ENCODE measurements at places on chromosomes 2 and 18.

GRCh38 chr18:71442731-71443141 is 1101.4 kb downstream of the CBLN2 start:
- DNase-seq: no peak

DNA sequence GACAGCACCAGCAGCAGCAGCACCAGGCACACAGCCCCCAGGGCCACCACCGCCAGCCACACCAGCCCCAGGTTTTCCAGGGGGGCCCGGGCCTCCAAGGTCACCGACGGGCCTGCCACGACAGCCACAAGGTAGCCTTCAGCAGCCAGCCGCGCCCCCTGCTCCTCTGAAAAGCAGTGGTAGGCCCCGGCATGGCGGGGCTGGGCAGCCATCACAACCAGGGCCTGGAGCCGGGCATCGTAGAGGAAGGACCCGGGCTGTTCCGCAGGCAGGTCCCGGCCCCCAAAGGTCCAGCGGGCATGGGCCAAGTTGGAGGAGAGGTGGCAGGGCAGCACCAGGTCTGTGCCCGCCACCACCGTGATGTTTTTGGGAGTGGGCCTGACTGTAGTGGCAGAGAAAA is 3.3 kb upstream of the ANKRD39 start:
- DNase-seq: no peak

DNA sequence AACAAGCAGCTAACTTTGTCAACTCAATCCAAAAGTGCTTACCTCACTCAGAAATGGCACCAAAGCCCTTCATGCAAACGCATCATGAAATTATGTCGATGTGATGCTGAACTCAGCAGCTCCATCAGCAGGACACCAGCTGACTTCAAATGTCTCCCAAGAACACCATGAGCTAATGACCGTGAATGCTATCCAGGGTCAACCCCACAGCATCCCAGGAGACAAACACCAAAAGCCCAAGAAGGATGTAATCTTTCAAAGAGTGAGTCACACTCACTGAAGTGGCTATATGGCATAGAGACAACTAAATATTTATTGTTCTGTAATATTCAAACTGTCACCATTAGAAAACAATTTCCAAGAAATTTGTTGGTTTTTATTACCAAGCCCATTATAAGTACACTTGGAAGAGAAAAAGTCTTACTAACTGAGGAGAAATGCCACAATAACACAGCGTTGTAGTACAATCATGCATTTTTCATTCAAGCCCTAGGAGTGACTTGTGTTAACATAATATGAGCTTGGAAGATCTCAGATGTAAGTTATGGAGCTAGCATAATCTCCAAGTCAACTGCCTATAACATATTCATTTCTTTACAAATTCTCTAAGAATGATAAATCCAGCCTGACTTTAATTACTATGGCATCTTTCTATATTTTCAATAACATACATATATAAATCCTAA is 165.0 kb upstream of the CCDC68 start:
- DNase-seq: no peak

- peak; percentile 5 for DNase-seq
These were observed 26.5 kb upstream of the RFX8 start for GRCh38 chr2:101501443-101501842.

DNA sequence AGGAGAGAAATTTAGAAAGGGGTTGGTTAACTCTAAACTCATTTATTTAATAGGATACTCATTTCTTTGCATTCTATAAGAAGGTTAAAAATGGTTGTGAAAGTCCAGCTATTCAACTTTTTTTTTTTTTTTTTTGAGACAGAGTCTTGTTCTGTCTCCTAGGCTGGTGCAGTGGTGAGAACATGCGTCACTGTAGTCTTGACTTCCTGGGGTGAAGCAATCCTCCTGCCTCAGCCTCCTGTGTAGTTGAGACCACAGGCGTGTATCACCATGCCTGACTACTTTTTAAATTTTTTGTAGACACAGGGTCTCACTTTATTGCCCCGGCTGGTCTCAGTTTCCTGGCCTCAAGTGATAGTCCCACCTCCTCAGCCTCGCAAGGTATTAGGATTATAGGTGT is 11.9 kb downstream of the ELP2 start:
- no peak for DNase-seq

Data from hematopoietic multipotent progenitor cell treated with erythropoietin and hydrocortisone succinate and interleukin-3 and kit ligand, for 8 days (in vitro differentiated cells).